ENCODE measurements at places on chromosomes 4 and X.

DNA sequence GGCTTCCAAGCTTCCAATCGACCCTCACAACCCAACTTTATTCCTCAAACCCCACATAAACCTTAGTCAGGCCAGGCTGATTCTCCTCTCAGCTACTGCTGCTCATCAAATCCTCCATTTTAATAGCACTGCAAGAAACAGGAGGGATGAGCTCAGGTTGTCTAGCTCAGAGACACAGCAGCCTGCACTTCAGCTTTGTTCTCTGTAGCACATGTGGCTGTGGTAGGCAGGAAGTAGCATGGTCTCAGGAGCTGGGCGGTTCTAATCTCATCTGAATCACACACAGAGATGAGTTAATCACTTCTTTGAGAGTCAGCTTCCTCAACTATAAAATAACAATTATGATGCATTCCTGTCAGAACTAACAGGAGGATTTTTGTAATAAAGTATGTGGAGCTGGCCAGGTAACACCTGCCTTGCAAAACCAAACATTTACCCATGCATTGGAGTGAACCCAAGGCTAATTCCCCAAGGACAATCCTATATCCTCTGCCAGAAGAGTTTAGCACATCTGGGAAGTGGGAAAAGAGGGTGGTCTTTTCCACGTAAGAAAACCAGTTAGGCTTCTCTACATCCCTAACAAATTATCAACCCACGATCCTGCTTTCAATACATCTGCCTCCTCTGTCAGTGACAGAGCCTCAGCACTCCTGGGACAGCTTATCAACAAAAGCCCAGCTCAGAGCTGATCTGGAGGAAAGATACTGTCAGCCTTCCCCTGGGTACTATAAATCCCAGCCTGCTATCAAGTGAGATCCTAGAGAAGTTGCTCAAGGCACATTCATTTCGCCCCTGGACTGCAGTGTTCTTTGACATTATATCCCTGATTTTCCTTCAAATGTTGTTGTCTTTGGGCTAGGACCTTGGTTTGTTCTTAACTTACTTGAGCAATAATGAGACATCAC lies 32.8 kb downstream of the ELOVL6 start:
- no peak for DNase-seq

GRCh38 chrX:13283512-13283911 lies 36.3 kb downstream of the ATXN3L start:
- DNase-seq = no peak

GRCh38 chrX:37958525-37959211 lies 47.7 kb upstream of the SYTL5 start:
- no peak for DNase-seq

GRCh38 chrX:33447285-33447684 lies 235.9 kb upstream of the DMD start:
- no peak for DNase-seq

DNA sequence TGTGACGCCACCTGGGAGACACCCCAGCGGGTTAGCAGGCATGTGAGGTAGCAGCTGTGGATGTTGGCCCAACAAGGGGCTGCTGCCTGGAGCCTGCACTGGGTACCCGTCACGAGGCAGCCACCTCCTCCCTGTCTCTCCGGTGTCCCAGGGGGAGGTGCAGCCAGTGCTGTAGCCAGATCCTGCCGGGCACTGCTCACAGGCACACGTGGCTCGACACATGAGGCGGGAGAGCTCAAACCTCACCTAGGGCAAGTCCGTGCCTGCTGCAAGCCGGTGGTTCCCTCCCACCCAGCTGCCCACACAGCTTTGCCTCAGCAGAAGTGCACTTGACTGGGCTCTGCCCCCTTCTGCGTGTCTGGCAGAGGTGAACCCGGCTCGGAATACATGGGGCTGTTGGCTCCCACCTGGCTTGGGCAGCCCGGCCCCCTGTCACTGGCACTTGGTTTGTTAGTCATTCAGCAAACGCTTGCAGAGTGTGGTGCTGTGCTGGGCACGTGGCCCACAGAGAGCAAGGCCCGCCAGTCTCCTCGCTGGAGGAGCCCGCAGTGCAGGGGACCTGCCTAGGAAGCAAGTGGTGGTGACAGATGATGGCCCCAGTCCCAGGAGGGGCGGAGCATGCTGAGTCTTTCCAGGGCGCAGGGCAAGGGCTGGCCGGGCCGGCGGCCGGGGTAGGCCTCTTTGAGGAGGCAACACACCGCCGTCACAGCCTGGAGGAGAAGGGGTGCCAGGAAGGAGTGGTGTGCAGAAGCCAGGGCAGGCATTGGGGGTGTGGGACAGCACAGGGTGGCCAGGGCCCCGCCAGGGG lies 10.1 kb upstream of the SH3TC1 start:
- no peak for DNase-seq

DNA sequence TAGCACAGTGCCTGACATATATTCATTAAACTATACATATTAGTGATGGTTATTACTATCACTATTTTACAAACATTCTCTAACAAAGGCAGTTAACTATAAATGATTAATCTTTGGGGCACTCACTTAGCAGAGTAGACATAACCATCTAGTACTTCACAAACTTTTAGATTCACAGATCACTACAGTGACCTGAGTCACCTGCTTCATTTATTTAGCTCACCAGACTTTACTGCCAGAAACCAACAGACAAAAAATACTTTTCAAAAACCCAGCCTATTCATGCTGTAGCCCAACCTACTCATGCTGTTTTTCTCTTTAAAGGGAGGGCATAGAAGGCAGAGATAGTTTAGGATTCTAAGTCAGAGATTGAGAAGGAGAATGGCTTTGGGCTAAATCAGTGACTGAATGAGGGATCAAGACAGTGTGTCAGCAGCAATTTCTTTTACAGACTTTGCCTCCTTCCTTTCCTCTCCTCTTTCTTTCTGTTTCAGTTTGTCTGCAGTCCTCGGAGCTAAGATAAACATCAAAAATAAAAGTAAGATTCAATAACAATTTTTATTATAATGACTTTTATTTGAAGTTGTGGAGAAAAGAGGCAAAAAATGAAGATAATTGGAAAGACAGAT lies 34.7 kb upstream of the PDE5A start:
- no peak for DNase-seq

DNA sequence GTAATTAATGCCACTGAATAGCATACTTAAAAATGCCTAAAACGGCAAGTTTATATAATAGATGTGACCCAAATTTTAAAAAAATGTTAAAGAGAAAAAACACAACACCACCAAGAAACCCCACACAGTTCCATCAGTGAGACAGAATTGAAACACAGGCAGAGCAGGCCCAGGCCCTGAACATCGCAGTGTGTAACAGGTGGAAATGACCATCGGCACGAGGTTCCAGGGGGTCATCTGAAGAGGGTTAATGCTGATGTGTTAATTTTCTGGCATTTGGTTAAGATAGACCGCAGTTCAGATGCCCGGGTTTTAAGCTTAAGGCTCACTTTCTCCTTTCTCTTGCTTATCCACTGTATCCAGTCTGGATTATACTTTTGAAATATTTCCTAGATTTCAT lies 66.8 kb downstream of the ANAPC4 start:
- DNase-seq = no peak

GRCh38 chr4:86038037-86038436 lies 321.8 kb downstream of the MAPK10 start:
- DNase-seq = no peak

DNA sequence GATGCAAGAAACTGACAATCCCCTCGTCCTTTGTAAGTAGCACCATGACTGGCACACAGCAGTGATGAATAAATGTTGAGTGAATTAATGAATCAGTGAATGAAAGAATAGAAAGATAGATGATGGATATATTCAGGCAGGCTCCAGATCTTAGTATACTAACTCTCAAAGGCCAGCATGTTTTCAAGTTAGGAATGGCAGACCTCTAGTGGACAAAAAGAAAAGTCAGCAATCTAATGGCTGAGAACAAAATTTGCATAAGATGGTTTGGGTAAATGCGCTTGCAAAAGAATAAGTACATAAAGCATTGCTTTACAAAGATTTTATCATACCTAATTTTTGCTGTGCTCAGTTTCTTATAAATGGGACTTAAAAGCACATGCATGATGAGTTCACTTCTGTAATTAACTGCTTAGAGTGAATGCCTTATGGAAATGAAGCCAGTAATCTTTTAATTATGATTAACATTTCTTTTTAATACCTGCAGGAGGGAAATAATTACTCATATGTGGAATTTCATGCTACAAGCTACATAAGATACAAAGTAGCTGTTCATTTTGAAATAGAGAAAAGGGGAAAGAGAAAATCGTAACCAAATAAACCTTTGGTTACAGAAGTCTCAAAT lies 126.9 kb upstream of the GPRIN3 start:
- peak; percentile 3 for DNase-seq

- no peak for DNase-seq
Measured at GRCh38 chr4:111433441-111433840, 711.8 kb upstream of the FAM241A start.

- no peak for DNase-seq
Measured at GRCh38 chr4:128908735-128909134, 99.2 kb downstream of the JADE1 start.

GRCh38 chr4:96154676-96155075 lies 314.8 kb downstream of the PDHA2 start:
- DNase-seq = no peak

DNA sequence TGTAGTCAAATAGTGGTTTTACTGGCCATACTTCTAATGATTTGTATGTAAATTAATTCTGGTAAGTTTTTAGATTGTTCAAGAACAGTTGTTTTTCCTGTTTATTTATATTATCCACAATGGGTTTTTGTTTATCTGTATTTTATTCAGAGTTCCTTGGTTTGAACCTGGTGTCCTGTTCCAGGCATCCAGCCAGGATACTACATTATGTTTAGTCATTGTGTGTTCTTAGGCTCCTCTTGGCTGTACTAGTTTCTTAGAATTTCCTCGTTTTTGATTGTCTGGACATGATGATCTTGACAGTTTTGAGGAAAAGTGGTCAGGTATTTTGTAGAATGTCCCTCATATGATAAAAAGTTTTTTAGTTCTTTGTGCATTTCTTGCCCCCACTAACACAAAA lies 7.8 kb downstream of the TIGD2 start:
- DNase-seq = no peak

GRCh38 chrX:12975670-12975965 lies 708 bp downstream of the TMSB4X start:
- no peak for DNase-seq

DNA sequence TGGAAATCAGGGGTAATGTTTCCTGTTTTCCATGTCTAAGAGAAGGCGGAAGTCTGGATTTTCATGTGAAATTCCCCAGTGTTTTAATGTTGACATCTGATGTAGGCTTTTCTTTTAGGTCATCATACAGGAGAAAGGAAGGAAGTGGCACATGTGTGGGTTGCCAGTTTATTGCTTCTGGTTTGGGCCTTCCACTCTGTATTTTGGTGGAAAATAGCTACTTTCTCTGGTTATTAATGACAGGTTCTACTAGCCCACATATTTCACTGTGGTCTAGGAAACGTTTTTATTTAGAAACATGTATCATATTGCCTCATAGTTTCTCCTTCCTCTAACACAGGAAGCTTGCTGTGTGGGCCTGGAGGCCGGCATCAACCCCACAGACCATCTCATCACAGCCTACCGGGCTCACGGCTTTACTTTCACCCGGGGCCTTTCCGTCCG lies 7.2 kb downstream of the PDHA1 start:
- no peak for DNase-seq

DNA sequence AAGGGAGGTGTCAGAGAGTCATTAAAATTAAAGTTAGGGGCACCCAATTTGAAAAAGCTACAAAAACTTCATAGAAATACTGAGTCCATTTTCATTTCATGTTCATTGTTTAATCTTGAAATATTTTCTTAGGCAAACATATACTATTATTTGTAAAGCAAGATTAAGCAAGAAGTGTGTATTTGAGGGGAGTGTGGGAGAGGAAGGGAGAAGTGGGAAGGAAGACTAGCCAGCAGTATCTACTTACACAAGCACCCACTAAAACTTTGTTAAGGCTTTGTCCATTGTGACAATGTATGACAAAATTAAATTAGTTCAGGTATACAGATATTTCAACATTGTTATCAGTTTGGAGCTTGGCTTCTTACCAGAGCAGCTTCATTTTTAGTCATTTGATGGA lies 222.9 kb downstream of the ARHGAP24 start:
- no peak for DNase-seq

DNA sequence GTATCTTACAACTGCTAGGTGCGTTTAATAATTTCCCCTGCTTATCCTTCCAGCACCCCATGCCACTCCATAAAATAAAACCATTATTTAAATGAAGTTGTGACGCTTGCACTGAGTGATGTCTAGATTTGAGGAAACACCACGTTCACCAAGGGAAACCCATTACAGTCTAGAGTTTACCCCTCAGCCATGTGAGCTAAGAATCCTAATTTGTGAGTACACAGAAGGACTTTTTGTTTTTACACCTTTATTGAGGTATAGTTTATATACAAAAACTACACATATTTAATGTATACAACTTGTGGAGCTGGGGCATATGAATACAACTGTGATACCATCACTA lies 326.8 kb downstream of the RAPGEF2 start:
- DNase-seq = no peak

DNA sequence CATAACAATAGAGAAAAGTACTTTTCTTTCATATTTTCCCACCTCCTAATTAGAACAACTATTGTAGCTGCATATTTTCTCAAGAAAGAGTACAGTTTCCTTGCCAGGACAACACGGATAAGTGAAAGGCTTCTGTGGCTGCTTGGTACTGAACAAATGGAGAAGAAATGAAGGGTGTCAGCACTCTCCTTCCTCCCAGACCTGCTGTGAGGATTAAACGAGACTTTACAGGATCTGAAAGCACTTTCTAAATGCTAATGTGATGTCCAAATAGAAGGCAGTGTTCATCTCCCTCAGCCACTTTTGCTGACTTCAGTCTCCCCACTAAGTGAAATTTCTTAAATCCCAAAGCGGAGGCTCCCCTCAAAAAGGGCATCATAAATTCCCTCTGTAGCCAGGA lies 13.9 kb downstream of the NIPAL1 start:
- no peak for DNase-seq

DNA sequence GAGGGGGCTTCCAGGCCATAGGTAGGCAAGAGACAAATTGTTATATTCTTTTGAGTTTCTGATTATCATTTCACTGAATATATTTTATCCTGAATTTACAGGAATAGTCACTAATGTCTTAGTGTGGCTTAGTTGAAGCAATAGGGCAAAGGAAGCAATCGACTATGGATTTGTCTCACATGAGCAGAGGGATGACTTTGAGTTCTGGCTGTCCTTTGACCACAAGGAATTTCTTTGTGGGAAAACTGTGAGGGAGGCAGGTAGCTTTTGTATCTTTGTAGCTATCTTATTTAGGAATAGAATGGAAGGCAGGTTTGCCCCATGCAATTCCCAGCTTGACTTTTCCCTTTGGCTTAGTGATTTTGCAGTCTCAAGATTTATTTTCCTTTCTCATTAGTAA lies 207.3 kb upstream of the ANXA10 start:
- no peak for DNase-seq

DNA sequence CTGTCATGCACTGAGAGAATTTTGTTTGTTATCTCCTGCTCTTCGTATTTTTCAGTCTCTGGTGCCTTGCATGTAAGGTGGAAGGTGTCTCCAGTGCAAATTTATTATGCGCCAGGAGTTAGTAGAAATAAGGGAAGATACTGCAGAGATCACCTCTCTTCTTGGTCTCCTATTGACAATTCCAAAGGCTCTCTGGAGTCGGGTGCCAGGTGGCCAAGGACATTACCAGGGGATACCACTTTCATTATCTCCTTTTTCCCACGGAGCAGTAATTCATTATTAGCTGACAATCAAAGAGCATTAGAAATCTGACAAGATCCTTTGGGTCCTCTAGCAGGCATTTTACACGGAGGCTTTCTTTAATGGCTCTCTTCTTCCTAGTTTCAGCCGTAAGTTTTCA lies 26.0 kb downstream of the ADD1 start:
- no peak for DNase-seq

- DNase-seq = no peak
Measured at GRCh38 chr4:77636902-77637301, 31.3 kb downstream of the CXCL13 start.

GRCh38 chr4:105474099-105474518 lies 247 bp upstream of the PPA2 start:
- DNase-seq = peak; percentile 77
